ENCODE measurements at places on chromosomes 6 and 20.

GRCh38 chr6:44053760-44054556, 73.3 kb downstream of the MRPL14 start:
- no peak for DNase-seq

GRCh38 chr6:79208816-79209215, 25.7 kb downstream of the HMGN3 start:
- DNase-seq, result no peak

DNA sequence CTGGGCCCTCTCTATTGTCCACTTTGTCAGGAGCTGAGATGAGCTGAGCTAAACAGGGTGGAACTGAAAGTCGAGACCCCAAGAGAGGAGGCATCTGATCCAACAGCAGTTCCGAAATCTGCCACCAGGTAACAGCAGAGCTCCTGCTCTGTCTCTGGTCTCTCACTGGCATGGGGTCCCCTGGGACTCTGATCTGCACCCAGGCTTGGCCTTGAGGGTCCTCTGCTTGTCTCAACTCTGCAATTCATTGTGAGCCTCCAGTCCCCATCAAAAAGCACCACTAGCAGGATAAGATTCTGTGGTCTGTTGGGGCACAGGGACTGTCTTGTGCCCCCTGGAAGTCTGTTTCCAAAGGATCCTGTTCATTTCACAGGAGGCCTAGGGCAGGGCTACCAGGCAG, 62.5 kb upstream of the TOP1 start:
- no peak for DNase-seq

DNA sequence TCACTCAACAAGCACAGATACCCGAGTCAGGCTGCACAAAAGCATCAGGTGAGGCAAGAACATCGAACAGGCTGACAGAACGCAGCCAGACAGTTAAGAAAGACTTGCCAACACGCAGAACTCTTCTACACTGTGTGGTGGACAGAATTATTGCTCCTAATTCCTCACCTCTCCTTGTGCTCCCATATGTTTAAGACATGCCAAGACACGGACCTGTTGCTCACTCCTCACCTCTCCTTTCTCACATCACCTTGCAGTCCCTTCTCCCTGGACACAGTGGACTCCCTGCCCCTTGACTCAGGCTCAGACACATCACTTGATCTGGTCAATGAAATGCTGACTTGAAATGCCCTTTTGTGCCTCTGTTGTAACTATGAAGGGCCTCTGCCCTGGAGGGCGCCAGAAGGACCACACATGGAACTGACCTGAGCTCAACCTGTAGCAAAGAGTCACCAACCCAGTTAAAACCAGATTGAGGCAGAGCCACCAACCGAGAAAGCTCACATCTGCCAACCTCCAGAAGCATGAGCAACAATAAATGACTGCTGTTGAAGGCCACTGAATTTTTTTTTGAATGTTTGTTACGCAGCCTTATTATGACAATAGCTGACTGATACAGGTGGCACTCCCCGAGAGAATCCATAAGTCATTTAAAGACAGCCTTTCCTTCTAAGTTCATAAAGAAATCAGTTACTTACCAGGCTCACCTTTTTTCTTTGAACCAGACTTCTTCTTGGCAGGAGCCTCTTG, 24.0 kb downstream of the RRBP1 start:
- no peak for DNase-seq

- no peak for DNase-seq
Observed at GRCh38 chr20:57460781-57461465, 64.0 kb downstream of the CTCFL start.

- DNase-seq, result no peak
Observed at GRCh38 chr6:116406678-116407345, 36.1 kb downstream of the DSE start.

- DNase-seq, result no peak
Observed at GRCh38 chr6:45967363-45967762, 48.3 kb downstream of the CLIC5 start.

DNA sequence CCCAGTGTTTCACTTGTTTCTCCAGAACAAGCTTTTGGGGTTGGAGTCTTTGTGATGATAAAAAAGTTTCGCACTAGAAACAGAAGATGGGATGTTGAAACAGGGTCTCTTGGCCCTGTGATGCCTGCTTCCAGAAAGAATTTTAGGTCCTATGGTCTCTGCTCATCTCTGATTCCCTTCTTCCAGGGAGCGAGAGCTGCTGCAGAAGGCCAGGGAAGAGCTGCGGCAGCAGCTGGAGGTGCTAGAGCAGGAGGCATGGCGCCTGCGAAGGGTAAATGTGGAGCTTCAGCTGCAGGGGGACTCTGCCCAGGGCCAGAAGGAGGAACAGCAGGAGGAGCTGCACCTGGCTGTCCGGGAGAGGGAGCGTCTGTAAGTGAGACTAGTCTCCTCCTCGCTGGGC, 18.3 kb downstream of the CEP250 start:
- DNase-seq, result no peak

DNA sequence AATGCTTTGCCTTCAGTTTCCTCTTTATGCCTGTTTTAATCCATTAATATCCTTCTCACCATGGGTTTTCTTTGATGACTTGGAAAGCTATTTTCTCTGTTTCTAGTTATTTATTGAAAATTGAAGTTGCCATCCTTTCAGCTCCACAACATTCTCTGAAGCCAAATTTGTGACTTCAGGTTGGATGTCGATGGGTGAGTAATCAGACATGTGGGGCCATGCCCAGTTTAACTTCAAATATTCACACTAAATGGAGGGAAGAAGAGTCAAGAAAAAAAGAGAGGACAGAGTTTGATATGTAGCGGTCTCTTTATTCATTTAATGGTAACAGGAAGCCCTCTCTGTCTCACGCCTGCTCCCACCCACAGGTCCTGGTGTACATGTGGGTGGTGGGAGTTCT, 89.1 kb upstream of the RIPOR2 start:
- no peak for DNase-seq

- no peak for DNase-seq
Observed at GRCh38 chr20:37446286-37447032, 74.6 kb upstream of the NNAT start.

DNA sequence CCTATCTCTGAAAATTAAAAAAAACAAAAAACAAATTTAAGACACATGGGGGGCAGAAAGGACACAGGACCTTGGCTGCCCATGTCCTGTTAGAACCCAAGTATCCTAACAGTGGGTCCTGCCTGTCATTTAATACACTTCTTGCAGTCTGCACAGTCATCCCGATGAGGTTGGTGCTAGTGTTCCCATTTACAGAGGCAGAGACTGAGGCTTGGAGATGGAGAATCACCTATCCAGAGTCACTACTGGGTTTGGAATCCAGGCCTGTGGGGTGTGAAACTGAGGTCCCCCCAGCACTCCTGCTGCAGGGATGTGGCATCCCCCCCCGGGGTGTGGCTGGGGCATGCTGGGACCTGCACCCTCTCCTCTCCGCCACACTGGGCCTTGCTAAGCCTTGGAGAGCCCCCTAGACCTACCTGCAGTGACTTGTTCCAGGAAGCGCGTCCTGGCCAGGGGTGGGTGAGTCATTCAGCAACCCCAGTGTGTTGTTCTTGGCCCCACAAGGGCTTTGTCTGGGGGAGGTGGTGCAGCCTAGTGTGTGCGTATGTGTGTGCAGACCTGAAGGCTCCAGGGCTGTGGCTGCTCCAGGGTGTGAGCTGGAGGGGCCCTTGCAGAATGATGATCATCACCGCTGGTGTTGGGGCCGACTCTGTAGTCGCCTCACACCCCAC, 49.7 kb downstream of the BCAS4 start:
- DNase-seq, result no peak

Measured in central memory CD4-positive, alpha-beta T cell (primary cell).